ENCODE measurements at places on chromosomes 13 and 19.

GRCh38 chr13:29849731-29850212 is 645 bp downstream of the UBL3 start:
- DNase-seq, result no peak

DNA sequence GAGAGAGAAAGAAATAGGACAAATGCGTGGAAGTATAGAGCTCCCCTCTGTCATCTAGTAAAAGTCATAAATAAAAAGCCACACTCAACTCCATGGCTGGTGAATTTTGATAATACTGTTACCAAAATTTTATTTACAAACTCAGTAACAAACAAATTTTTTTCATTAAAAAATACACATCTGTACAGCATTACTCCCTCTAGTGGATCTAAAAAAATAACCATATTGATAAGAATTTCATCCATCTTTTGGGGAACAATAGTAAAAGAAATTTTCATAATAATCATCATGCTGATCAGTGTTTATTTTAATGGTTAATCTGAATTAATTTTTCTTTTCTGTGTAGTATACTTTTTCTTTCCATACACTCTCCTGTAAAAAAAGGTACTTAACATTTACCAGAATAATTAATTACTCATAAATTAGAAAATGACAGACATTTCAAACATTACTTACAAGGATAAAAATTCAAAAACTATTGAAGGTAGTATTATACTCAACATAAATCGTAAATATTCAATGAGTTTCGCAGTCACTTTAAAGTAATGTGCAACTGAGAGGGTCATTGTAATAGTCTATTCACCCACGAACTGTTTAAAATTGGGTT is 173.5 kb upstream of the LSM14A start:
- DNase-seq, result no peak

DNA sequence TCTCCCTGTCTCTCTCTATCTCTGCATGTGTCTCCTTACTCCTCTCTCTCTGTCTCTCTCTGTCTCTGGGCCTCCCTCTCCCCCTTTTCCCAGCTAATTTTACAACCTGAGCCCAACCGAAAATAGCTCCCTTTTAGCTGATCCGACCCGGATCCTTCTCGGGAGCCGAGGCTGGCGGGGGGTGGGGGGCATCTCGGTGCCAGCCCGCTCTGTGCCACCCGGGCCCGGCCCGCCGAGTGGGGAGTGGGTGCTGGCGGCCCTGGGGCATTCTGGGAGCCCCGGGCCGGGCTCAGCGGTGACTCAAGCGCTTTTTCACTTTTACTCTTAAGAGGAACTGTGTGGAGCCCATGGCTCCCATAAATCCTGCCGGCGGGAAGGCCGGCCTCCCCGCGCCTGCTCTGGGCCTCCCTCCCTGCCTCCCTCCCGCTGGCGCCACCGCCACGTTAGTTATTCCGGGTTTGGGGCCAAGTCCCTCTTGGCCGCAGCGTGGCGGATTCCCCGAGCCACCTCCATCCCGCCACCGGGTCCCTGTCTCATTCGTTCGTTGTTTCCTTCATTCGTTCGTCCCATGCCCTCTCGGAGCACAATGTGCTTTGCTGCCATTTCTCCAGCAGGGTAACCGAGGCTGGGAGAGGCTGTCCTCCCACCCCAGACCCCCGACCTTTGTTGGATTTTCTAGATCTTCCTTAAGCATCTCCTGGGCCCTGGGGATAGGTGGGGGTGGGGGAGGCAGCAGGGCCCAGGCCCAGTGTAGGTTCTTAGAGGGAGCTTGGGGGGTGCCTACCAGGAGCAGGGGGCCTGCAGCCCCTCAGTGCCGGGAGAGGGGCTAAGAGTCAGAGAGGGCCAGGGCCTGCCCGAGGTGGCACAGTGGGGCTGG is 3.2 kb downstream of the NFIC start:
- no peak for DNase-seq

- DNase-seq, result no peak
These were observed 54.8 kb upstream of the LATS2 start for GRCh38 chr13:21116141-21116540.

GRCh38 chr19:53394522-53394973 is 401 bp upstream of the ZNF765 start:
- no peak for DNase-seq

- no peak for DNase-seq
These were observed 14.0 kb downstream of the NKPD1 start for GRCh38 chr19:45146741-45147205.

DNA sequence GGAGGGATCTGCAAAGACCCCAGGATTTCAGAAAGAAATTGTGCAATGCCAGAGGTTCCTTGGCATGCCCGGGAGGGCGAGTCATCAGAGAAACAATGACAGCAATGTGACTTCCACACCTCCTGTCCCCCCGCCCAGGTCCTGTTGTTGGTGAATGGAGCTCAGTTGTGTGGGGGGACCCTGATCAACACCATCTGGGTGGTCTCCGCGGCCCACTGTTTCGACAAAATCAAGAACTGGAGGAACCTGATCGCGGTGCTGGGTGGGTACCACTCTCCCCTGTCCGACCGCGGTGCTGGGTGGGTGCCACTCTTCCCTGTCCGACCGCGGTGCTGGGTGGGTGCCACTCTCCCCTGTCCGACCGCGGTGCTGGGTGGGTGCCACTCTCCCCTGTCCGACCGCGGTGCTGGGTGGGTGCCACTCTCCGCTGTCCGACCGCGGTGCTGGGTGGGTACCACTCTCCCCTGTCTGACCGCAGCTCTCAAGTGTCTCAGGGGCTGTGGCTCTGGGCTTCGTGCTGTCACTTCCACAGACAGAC is 5.2 kb upstream of the F10 start:
- no peak for DNase-seq

- DNase-seq, result no peak
These were observed 707 bp upstream of the MAMSTR start for GRCh38 chr19:48720251-48720612.

GRCh38 chr13:35157143-35157755 is 215.2 kb downstream of the NBEA start:
- DNase-seq, result no peak

- DNase-seq, result no peak
These were observed 26.1 kb downstream of the EXOC3L2 start for GRCh38 chr19:45218911-45219743.

DNA sequence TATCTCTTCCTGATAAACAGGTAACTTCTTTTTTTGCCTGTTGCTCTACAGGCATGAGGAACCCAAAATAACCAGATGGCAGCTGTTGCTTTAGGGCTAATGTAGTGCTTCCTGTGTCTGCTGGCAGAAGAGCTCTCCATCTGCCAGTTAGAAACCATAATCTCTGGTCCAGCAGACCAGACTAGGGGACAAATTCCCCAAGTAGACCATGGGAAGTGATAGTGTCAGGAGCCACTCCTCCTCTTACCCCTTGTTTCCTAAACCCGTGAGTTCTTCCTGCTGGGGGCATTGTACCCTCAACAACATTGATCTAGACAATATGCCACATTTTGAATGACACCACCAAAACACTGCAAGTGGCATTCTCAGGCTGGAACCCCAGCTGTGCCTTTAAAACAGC is 135.9 kb downstream of the DLEU7 start:
- no peak for DNase-seq

- no peak for DNase-seq
These were observed 994 bp downstream of the CCDC194 start for GRCh38 chr19:17393002-17393401.

- no peak for DNase-seq
These were observed 598.4 kb upstream of the SLITRK6 start for GRCh38 chr13:86397635-86398034.

DNA sequence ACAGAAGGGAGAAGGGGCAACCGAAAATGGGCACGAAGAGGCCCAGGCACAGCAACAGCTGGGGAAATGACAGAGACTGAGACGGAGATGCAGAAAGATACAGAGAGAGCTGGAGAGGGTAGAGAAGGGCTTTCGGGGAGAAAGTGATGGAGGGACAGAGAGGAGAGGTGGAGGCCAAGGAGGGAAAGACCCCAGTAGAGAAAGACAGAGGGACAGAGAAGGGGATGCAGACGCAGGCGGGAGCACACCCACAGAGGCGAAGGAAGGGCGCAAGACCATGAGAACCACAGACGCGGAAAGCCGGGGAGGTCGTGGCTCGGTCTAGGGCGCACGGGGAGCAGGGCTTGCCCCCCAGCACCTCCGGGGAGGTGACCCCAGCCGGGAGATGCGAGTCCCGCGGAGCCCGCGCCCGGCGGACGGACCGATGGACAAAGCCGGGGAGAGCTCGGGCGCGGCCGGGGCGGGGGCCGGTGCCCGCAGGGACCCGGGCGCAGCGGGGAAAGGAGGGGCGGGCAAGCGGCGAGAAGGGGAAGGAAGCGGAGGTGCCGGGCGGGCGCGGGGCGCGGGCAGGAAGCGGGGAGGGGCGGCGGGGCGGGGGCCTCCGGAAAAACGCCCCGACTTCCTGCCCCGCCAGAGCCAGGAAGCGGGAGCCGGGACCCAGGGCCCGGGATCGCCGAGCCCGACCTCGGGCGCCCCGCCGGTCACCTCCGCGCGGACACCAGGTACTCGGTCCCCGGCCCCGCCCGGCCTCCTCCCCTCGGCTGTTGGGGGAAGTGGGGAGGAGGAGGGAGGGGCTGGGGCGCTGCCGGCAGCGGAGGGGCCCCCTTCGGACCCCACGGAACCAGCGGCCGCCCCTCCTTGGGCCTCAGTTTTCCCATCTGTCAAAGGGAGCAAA is at the start of gene ARHGEF1:
Gene ARHGEF1, plus strand, starts transcription at position 617 of the 895 bp plus-strand sequence. CDS start 4,899 bp downstream, outside the sequence.
- DNase-seq, result no peak

DNA sequence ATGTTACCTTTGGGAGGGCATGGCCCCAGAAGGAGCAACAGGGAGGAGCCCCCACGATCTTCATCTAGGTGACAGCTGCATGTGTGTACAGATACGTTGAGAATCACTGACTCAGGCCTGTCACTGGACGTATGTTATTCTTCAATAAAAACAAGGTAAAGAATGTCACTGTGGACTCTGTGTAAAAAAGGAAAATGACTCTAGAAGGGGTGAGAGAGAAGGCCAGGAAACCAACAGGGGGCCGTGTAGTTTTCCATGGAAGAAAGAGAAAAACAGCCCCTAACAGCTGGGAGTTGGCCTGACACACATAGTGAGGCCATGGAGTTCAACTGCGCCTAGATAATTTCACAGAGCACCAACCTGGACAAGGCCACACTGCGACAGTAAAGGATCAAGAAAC is 1.9 kb upstream of the LYPD3 start:
- DNase-seq, result no peak

DNA sequence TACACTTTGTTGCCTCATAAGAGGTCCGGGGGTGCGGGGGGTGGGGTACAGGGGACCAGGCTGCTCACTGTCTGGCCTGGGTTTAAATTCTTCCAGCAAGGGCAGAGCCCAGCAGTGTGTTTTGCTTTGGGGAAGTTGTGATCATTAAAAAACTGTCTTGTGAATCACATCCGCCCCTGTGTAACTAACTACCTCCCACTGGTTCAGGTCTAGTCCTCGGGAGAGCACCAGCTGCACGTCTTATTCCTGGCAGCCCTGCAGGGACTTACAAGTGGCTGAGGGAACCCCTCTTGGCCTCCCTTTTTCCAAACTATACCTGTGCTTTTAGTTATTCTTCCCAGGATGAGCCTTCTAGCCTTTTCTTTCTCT is 127.5 kb downstream of the SIPA1L3 start:
- DNase-seq, result no peak

- no peak for DNase-seq
These were observed 3.9 kb upstream of the KLK1 start for GRCh38 chr19:50827476-50827875.

DNA sequence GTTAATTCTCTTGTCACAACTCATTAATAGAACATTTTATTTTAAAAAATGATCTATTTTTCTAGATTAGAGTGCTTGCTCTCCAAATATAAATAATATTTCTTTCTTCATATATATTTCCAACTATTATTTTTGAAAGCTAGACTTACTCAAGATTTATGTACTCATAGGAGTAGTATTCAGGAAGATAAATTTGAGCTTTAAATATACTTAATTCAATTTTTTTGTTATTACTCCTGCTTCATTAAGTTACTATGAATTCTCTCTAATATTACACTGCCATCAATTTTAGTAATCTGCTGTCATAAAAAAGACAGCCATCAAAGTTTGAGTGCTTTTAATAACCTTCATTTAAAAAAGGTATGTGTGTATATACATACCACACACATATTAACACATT is 161.9 kb upstream of the PCDH9 start:
- DNase-seq, result no peak

- no peak for DNase-seq
These were observed 516 bp downstream of the ZNF175 start for GRCh38 chr19:51571599-51571998.

- DNase-seq, result no peak
These were observed 3.0 kb downstream of the TMEM259 start for GRCh38 chr19:1017906-1018305.

GRCh38 chr13:112213467-112214255 is 146.7 kb downstream of the SOX1 start:
- DNase-seq, result no peak

GRCh38 chr13:47656651-47657050 is 344.4 kb downstream of the SUCLA2 start:
- DNase-seq, result no peak

- no peak for DNase-seq
These were observed 4.3 kb downstream of the MPV17L2 start for GRCh38 chr19:18197306-18197705.

Measured in activated CD8-positive, alpha-beta memory T cell treated with anti-CD3 and anti-CD28 coated beads for 1 hour (primary cell).